ENCODE measurements at places on chromosomes 16 and 17.

DNA sequence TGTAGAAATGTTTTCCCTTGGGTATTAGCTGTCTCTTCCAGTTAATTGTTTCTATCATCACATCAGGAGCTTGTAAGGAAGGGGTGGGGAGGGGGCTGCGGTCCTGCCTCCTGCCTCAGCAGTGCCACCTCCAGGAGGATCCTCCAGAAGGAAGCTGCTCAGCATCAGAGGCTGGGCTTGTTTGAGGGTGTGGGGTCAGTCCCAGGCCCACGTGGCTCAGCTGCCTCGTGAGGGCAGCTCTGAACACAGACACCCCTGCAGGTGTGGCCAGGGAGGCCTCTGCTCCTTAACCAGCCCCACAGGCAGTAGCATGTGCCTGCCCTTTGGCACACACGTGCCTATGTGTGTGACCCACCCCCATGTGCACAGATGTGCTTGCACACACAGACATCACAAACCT, 46.3 kb downstream of the MRM1 start:
- DNase-seq, result no peak

- DNase-seq, result no peak
Observed at GRCh38 chr17:29722411-29723198, 99.9 kb upstream of the CORO6 start.

GRCh38 chr17:4504188-4504587, 5.5 kb downstream of the SPNS2 start:
- no peak for DNase-seq

DNA sequence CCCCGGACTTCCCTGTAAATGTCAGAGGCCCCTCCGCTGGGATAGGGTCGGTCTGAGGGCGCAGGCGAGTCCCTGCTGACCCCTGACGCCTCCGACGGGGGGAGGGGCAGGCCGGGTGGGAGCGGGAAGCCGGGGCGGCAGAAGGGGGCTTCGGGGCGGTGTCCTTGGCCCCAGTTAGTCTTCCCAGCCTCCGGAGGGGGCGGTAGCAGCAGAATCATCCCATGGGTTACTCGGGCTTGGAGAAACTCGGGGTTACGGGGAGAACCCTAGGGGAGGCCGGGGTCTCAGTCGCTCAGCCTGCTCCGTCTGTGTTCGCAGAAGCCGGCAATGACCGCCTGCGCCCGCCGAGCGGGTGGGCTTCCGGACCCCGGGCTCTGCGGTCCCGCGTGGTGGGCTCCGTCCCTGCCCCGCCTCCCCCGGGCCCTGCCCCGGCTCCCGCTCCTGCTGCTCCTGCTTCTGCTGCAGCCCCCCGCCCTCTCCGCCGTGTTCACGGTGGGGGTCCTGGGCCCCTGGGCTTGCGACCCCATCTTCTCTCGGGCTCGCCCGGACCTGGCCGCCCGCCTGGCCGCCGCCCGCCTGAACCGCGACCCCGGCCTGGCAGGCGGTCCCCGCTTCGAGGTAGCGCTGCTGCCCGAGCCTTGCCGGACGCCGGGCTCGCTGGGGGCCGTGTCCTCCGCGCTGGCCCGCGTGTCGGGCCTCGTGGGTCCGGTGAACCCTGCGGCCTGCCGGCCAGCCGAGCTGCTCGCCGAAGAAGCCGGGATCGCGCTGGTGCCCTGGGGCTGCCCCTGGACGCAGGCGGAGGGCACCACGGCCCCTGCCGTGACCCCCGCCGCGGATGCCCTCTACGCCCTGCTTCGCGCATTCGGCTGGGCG, 542 bp downstream of the GUCY2D start:
- no peak for DNase-seq

- no peak for DNase-seq
Observed at GRCh38 chr16:29009050-29009837, 24.4 kb downstream of the LAT start.

DNA sequence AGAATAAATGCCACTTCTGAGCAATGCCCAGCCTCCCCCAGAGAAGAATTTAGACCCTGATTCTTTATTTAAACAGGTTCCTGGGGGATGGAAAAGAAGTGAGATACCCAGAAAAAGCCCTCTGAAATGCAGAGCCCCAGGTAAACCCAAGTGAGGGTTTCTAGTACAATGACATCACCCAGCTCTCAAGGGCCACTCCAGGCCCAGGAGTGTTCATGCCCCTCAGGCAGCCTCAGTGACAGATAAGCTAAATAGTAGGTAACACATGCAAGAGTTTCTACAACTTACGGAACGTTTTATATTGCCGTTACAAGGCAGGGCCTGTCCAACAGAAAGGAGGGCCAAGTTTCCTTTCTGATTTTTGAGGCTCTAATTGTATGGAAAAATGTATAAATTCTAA, 683.7 kb upstream of the SALL1 start:
- DNase-seq, result no peak

DNA sequence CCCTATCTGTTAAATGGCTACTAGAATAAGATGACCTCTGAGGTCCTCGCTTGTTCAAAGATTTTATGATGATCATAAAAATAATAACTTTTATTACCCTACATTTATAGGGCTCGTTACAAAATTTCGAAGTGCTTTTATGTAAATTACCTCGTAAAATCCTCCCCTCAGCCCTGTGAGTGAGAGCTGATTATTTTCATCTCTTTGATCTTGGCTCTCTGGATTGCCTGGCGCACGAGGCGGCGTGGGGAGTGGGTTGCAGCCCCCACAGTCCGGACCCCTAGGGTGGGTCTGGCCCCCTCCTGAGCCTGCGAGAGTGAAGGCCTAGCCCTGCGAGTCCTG, 1.6 kb downstream of the SDK2 start:
- DNase-seq, result no peak

DNA sequence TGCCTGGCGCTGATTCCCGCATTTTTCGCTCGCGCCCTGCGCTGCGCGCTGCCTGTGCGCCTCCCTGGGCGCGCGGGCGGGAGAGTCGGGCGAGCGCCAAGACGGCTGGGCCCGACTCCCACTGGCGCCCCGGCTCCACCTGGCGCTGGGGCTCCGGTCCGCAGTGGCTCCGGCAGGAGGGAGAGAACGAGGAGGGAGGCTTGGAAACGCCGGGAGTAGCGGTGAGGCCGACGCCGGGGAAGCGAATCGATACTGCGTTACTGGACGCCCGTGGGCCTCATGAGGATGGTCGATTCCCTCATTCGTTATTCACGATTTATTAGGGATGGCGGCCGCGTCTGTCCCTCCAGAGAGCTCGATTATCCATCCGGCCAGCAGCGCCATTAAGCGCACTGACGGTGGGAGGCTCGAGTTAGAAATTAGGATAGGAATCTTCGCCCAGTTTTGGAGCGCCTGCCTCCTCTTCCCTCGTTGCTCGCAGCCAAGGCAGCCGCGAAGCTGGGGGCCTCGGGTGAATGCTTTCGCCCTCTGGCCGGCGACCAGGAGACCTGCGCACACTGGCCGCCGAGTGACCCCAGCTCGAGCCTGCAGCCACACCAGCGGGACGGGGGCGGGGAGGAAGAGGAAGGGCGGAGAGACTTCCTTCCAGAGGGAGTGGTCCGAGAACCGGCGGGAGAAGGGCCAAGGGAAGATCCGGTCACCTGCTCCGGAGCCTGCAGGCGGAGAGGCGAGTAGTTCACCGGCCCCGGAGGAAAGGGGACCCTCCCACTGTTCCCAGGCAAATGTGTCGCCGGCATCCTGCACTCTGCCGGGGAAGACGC, 1.3 kb upstream of the PCGF2 start:
- no peak for DNase-seq

DNA sequence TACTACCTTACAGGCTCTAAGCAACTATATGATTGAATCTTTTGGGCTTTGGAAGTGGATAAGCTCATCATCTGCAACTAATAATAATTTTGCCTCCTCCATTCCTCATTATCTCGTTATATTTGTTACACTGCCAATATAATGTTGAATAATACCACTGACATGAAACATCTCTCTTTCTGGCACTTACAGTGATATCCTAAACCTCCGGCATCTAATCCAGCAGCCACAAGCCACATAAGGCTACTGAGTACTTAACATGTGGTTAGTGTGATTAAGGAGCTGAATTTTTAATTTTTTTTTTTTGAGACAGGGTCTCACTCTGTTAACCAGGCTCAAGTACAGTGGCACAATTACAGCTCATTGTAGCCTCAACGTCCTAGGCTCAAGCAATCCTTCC, 9.6 kb downstream of the CDC42EP4 start:
- DNase-seq, result no peak

GRCh38 chr16:89138843-89139520, 32.6 kb upstream of the CDH15 start:
- no peak for DNase-seq

- DNase-seq, result no peak
Observed at GRCh38 chr17:72622661-72623433, 469.6 kb downstream of the SLC39A11 start.

DNA sequence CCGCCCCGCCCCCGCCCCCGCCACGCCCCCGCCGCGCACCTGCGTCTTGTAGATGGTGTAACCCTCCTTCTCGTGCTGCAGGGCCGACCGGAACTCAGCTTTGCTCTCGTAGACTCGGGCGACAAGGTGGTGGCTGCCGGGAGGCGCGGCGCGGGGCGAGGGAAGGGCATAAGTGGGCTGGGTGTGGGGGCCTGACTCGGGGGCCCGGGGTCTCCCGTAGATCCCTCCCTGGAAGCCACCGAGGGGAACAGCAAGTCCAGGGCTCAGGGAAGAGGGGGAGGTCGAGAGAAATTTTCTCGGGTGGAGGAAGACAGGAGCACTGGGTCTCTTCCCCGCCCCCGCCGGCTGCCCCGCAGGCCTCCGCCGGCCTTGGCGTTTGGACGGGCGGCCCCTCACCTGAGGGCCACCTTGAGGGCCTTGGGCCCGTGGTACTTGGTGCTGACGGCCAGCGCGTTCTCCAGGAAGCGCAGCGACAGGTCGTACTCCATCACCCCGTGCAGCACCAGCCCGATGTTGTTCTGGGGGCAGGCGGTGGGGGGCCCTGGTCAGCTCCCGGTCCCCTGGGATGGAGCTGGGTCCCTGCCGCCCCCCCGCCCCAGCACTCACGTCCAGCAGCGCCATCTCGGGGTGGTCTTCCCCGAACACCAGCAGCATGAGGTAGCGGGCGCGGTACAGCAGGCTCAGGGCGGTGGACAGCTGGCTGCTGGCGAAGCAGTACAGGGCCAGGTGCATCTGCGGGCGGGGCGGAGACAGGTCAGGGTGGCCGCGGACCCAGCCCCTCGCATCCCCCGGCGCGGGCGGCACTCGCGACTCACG, 19.4 kb downstream of the CLUH start:
- no peak for DNase-seq

GRCh38 chr16:67883872-67884261, 818 bp upstream of the NRN1L start:
- peak; percentile 53 for DNase-seq

GRCh38 chr17:57956291-57957119, 1.3 kb upstream of the CUEDC1 start:
- DNase-seq, result no peak

DNA sequence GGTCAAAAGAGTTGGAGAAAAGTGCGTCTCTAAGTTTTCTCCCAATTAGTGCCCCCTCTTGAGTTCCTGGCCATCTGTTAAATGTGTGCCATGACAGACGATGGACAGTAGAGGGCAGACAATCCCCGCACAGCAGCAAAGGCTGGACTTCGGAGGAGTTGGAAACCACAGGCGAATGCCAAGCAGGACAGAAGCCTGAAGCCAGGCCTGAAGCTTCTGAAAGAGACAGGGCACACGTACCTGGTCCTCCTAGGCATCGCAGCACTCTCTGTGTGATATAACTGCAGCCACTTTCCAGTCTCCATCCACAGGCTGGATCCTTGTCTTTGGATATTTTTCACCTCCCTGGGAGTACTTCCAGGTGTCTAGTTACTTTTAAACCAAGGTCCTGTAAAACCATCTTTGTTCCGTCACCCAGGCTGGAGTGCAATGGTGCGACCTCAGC, 14.5 kb downstream of the C17orf100 start:
- no peak for DNase-seq

- DNase-seq, result no peak
Observed at GRCh38 chr16:89152831-89153700, 18.5 kb upstream of the CDH15 start.

DNA sequence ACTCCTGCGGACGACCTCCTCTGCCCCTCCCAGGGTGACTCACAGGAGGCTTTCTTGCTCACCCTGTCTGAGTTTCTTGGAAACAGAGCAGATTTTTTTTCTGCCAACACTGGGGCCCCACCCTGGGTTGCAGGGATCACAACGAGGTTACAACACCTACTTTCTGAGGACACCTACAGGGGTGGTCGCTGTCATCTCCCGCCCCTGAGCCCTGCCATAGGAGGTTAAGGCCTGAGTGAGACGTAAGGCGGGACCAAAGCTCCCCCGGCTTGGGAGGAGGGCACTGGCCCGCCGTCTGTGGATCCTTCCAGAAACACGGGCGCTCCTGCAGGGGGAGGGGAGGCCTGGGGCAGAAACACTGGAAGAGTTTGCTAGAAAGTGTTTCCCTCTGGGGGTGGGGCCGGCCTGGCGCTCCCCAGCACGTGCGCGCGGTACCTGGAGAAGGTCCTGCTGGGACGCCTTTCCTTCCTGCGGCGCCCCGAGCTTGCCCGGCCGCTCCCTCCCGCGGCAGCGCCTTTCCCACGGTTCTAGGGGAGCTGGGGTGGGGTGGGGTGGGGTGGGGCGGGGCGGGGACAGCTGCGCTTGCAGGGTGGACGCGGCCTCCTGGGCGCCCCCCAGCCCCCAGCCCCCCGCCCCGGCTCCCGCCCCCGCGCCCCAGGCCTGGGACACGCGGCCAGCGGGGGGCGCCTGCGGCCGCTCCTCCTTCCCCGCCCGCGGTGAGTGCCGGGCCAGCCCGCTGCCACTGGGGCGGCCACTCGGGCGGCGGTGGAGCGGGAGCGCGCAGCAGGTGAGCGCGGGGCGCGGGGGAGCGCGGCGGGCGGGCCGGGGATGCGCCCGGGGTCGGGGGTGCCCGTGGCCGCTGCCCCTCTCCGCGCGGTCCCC, 20.7 kb upstream of the ADCY7 start:
- no peak for DNase-seq

GRCh38 chr17:48663134-48663924, 37.2 kb upstream of the HOXB9 start:
- no peak for DNase-seq

DNA sequence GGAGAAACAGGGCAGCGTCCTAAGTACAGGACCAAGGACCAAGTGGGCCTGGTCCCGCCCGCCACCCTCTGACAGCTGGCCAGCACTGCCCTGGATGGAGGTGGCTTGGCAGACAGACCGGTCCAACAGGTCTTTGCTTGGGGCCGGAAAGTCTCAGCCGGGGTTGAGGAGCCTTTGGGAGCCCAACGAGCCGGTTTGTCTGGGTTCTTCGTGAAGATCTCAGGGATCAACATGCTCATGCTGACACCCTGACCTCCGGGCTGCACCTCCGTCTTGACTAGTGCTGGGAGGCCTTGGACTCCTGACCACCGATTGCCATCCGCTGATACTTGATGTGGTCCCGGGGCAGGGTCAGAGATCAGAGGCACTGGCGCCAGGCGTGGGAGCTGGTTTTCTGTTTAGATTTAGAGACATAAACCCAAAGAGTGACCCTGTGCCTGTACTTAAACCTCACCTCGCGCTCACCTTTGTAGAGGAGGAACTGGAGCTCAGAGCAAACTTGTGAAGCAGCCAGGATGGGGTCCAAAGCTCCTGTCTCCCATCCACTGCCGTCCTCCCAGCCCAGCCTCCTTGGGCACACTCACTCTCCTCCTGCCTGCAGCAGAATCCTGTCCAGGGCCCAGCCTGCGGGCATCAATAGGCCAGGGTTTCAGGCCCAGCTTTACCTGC, 92.1 kb upstream of the GSE1 start:
- no peak for DNase-seq
